ENCODE measurements at places on chromosomes 2 and 18. TPM values are rescaled to one million over a fixed set of nuclear protein-coding genes. Genes with fewer than 3 reads are reported as not detected.
A peak's percentile ranks its signal among the peaks of the same experiment; 100 is the strongest.

Gene FAM124B
- total RNA-seq, result 4.4 TPM

DNA sequence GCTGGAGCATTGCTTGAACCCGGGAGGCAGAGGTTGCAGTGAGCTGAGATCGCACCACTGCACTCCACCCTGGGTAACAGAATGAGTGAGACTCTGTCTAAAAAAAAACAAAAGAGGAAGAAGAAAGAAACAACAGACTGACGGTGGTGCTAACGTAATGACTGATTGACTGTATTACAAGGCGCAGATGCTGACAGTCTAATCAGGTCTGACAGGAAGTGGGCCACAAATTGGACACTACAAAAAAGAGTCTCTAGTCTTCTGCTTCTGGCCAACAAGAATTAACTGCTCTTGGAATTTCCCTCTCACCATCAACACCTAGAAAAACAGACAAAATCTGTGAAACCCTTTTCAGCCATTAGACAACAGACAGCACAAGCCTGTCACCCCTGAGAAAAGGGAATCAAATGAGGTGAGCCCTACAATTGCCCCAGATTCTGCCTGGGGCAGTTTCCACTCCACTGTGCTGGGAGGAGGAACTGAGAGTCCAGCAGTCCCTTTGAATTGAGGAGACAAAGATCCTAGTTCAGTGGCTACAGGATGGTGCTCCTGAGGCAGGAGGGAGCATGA is 43.3 kb downstream of the SNED1 start:
- no peaks in the 10 kb centered on the region for H3K27me3 ChIP-seq
- H3K4me3 ChIP-seq, result no peak overlapping the region
- DNase-seq, result no peak
- no peak overlapping the region for H3K27ac ChIP-seq

GRCh38 chr2:100548771-100549170 is 14.0 kb upstream of the PDCL3 start:
- H3K36me3 ChIP-seq, result no peaks in the 10 kb centered on the region
- H3K4me3 ChIP-seq, result no peak overlapping the region
- no peaks in the 10 kb centered on the region for H3K27me3 ChIP-seq
- no peak overlapping the region for H3K27ac ChIP-seq

Gene CNGA3
- total RNA-seq, result 0.17 TPM

GRCh38 chr2:160270571-160271113 is 70.6 kb upstream of the ITGB6 start:
- peaks cover 31% of the 10 kb centered on the region for H3K4me1 ChIP-seq
- H3K36me3 ChIP-seq, result peaks cover 31% of the 10 kb centered on the region
- DNase-seq, result peak; percentile 70

DNA sequence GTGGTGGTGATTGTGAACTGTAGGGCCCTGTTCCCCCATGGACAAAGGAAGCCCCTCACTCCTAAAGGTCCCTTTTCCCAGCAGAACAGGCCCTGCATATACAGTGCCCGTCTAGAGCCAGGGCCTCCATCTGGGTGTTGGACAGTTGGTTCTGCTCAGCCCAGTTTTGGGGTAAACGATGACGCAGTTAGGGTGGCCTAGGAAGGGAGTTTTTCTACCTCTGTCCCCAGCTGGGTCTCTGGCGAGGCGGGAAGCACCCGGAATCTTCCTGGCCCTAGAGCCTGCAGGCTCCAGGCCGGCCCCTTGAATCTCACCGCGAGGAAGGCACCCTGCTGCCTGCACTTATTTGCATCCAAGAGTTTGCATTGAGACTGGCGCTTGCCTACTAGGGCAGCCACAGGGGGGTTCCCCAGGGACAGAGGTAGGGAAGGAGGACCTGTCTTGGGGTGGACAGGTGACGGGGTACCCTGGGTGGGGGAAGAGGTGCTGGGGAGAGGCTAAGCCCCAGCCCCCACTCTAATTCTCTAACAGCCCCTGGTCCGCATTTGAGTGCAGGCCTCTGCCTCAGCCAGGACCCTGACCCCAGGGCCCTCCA is 529 bp upstream of the MTA3 start:
- no peaks in the 10 kb centered on the region for H3K36me3 ChIP-seq
- H3K27me3 ChIP-seq, result no peaks in the 10 kb centered on the region
- no peak for DNase-seq
- H3K4me3 ChIP-seq, result peak overlapping the region; percentile 84

Gene KYNU
- 34.5 TPM for total RNA-seq

Gene SNORC
- total RNA-seq, result 0.96 TPM

DNA sequence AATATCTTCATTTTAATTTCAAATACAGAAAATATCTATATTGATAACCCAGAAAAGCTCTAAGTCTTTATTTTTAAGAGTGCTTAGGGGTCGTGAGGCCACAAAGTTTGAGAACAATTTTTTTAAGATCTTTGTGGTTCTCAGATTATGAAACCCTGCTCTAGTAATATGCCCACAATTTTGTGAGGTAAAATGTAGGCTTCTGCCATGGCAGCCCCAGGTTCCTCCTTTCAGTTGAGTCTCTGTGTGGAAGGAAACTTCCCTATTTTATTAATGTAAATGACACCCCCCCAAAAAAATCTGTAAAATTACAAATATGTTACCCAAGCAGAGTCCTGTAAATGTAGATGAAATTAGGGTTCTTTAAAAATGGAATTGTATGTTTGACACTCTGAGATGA is 600.5 kb downstream of the SATB2 start:
- H3K27ac ChIP-seq, result no peak overlapping the region
- H3K27me3 ChIP-seq, result no peaks in the 10 kb centered on the region
- no peak for DNase-seq
- H3K36me3 ChIP-seq, result no peaks in the 10 kb centered on the region
- no peaks in the 10 kb centered on the region for H3K4me1 ChIP-seq
- no peak overlapping the region for H3K4me3 ChIP-seq

Gene FOXD4L1
- total RNA-seq, result 0.78 TPM

GRCh38 chr2:56714400-56714799 is 530.6 kb downstream of the CCDC85A start:
- H3K27ac ChIP-seq, result no peak overlapping the region
- H3K27me3 ChIP-seq, result no peaks in the 10 kb centered on the region
- H3K4me1 ChIP-seq, result no peaks in the 10 kb centered on the region
- H3K36me3 ChIP-seq, result no peaks in the 10 kb centered on the region
- H3K4me3 ChIP-seq, result no peak overlapping the region
- no peak for DNase-seq

Gene ABCG8
- total RNA-seq, result not detected

Gene SP5
- 2.5 TPM for total RNA-seq

DNA sequence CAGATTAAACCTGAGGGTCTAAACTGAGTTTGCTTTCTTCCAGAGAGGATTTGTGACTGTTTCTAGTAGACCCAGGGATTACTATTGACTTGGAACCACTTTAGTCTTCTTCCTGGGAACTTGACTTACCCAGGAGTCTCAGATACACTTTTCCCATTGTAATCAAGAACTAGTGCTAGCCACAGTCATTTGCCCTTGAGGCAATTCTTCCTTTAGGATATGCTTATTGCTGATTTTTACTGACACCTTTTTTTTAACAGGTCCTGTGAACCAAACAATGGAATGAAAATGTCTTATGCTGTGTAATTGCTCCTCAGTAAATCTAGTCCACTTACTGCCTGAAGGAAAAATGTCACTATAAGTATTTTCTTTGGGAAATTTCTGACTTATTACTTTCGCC is 78.3 kb downstream of the TAF4B start:
- no peak for DNase-seq
- H3K27me3 ChIP-seq, result no peaks in the 10 kb centered on the region
- no peaks in the 10 kb centered on the region for H3K36me3 ChIP-seq
- no peak overlapping the region for H3K4me3 ChIP-seq
- H3K27ac ChIP-seq, result no peak overlapping the region

GRCh38 chr2:145007093-145007959 is 487.4 kb upstream of the ZEB2 start:
- H3K4me3 ChIP-seq, result no peak overlapping the region
- H3K27ac ChIP-seq, result peak overlapping the region; percentile 47
- no peaks in the 10 kb centered on the region for H3K36me3 ChIP-seq
- no peaks in the 10 kb centered on the region for H3K4me1 ChIP-seq

DNA sequence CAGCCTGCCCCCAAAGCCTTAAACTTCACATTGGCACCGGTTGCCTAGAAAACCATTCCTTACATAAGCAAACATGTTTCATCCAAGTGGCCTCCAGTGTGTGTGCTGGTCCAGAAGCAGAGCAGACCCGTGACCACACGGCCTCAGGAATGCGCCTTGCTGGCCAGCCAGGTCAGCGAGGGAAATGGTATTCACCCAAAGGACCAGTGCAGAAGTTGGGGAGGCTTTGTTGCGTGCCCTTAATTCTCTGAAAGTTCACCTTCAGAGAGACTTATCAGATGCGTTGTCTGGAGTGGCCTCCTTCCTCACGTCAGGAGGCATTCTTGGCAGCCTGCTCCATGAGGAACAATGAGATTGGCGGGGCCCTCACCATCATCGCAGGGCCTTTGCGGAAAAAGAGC is 25.9 kb downstream of the NRP2 start:
- H3K27me3 ChIP-seq, result no peaks in the 10 kb centered on the region
- no peak for DNase-seq
- H3K4me1 ChIP-seq, result peaks cover 53% of the 10 kb centered on the region
- H3K36me3 ChIP-seq, result no peaks in the 10 kb centered on the region
- H3K27ac ChIP-seq, result peak overlapping the region; percentile 3

- H3K4me3 ChIP-seq, result no peak overlapping the region
- DNase-seq, result no peak
- no peaks in the 10 kb centered on the region for H3K4me1 ChIP-seq
Observed at GRCh38 chr2:187194049-187194448, 254.0 kb downstream of the CALCRL start.

Gene ID2
- 99.5 TPM for total RNA-seq

GRCh38 chr18:3725115-3725514 is 275.1 kb downstream of the TGIF1 start:
- H3K4me3 ChIP-seq, result no peak overlapping the region
- H3K36me3 ChIP-seq, result no peaks in the 10 kb centered on the region
- peaks cover 22% of the 10 kb centered on the region for H3K4me1 ChIP-seq
- H3K27ac ChIP-seq, result peak overlapping the region; percentile 24

DNA sequence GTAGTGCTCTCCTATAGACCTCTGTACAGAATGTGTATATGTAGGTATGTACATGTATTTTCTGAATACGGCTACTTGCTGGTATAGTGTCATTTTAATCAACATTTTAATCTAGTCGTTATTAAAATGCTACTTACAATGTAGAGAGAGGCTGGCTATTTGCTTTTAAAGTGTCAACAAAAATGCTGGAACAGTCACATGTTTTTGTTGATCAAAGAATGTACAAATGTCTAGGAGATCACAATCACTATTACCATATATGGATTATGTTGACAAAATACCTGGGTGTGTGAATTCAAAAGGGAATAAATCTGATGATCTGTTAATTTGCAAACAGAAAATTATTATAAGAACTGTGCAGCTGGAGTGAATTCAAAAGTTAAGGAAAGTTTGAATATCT is 170.3 kb downstream of the CAMKMT start:
- no peak overlapping the region for H3K27ac ChIP-seq
- no peaks in the 10 kb centered on the region for H3K36me3 ChIP-seq
- no peaks in the 10 kb centered on the region for H3K27me3 ChIP-seq
- H3K4me1 ChIP-seq, result no peaks in the 10 kb centered on the region
- DNase-seq, result no peak

Gene C2orf80
- total RNA-seq, result not detected

Gene RAMP1
- 11.1 TPM for total RNA-seq

DNA sequence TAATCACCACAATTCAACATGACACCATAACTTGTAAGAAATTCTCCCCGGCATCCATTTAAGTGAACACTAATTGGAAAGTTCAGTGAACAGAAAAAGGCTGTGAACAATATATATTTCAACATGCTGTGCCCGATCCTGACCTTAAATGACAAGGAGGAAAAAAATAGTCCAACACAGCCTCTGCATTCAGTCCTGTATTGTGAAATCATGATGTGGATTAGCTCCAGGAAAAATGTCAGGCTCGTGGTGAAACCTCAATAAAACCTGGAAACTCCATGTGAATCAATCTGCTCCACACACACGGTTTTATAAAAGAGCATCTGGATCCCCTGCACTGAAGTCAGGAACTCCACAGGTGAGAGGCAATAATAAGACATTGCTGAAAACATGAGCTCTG is 145.4 kb upstream of the SPOPL start:
- H3K27ac ChIP-seq, result no peak overlapping the region
- no peak for DNase-seq
- H3K4me3 ChIP-seq, result no peak overlapping the region
- H3K36me3 ChIP-seq, result no peaks in the 10 kb centered on the region
- H3K4me1 ChIP-seq, result no peaks in the 10 kb centered on the region

- no peaks in the 10 kb centered on the region for H3K27me3 ChIP-seq
- no peak for DNase-seq
- no peak overlapping the region for H3K27ac ChIP-seq
- peaks cover 26% of the 10 kb centered on the region for H3K36me3 ChIP-seq
- H3K4me1 ChIP-seq, result peaks cover 23% of the 10 kb centered on the region
- H3K4me3 ChIP-seq, result no peak overlapping the region
Observed at GRCh38 chr2:135744760-135745314, 3.2 kb downstream of the UBXN4 start.
